NCI-H1694 treated with DMSO at 0.1 percent for 48 hours (cell line): ENCODE measurements at places on chromosomes 1 and 21.

GRCh38 chr1:110466646-110467280, 15.8 kb downstream of the PROK1 start:
- DNase-seq, result peak; percentile 48

DNA sequence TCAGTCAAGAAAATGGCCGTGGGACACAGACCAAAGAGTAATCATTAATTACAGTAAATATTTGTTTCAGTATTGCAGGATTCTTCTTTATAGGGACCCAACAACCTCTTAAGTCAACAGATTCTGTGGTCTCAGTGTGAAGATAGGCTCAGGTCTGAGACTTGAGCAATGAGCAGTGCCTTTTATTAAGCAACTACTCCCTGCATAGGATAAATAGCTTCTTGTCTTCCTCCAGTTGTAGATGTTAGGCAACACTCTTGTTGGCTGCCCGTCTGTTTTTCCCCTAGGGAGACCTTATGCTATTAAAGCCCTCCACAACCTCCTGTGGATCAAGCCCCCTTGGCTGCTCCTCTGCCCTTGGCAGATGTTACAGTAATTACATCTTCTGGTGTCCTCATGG, 1.8 kb upstream of the OMA1 start:
- DNase-seq, result no peak

DNA sequence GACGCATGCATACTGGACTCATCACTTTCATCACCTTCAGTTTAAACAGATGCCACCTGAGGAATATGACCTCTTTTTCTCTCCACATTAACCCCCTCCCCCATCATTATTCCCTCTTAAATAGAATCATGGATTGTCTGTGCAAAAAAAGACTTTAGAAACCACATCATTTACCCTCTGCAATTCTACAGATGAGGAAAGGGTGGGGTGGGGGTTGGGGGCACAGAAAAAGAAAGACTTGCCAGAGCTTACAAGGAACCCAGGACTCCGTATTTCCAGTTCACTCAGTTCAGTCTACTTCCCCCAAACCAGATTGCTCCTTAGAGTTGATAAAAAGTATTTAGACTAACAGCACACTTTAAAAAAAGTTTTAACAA, 26.2 kb upstream of the NFIA start:
- no peak for DNase-seq

DNA sequence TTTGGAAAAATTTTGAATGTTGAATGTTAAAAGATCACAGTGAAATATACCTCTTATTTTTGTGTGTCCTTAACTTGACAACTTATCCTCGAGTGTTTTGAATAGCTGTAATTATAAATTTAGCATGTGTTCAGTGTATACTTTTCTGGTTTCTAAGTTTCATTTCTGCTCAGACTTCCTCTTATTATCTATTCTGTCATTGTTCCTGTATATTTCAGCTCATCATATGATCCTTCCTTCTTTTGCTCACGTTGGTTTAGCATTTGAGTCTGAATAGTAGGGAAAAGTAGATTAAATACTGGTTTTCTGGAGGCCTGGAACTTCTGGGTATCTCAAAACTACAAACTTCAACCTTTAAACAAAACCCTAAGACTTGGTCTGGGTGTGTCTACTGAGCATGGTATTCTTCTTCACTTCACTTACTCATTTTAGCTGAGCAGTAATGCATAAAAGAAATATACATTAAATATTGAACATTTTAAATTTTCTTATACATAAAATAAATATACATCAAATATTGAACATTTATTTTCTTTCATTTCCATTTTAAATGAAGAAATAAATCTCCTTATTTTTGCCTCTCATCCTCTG, 3.3 kb upstream of the ATP6V1G3 start:
- no peak for DNase-seq

- no peak for DNase-seq
Observed at GRCh38 chr21:45444385-45444784, 39.4 kb downstream of the COL18A1 start.

GRCh38 chr1:221487781-221488524, 253.9 kb downstream of the DUSP10 start:
- no peak for DNase-seq

GRCh38 chr1:117535821-117536220, 70.0 kb upstream of the TENT5C start:
- DNase-seq, result no peak

DNA sequence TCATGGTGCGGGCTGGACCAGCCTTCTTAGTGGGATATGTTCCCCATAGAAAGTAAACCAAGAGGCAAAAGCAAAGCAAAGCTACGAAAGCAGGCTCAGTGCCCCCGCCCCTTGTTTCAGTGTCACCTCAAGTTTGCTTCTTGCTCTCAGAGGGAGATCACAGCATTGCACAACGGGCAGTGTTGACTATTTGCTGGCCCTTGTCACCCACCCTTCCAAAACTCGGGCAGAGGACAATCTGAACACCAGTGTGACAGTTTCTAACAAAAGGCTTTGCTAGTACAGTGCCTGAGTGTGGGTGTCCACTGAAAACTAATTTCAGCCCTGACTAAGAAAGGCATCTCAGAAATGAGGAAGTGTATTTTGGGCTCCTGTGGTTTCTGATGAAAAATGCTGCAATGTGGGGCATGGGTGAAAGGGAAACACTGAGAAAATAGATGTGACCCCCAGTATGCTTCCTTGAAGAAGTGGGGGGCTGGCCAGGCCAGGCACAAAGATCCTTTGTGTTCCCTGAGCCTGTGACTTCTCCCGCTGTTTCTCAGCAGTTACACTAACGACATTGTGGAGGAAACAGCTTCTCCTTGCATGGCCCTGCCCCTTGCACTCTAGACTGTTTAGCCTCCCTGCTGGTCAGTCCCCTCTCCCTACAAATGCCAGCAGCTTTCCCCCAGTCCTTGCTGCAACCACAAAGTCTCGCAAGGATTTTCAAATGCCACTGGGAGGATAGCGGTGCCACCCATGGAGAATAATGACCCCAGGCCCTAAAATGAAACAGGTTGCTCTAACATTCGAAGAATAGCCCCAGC, 33.3 kb upstream of the KCNE1 start:
- no peak for DNase-seq

- DNase-seq, result no peak
Observed at GRCh38 chr1:206702260-206702659, 17.6 kb downstream of the MAPKAPK2 start.

DNA sequence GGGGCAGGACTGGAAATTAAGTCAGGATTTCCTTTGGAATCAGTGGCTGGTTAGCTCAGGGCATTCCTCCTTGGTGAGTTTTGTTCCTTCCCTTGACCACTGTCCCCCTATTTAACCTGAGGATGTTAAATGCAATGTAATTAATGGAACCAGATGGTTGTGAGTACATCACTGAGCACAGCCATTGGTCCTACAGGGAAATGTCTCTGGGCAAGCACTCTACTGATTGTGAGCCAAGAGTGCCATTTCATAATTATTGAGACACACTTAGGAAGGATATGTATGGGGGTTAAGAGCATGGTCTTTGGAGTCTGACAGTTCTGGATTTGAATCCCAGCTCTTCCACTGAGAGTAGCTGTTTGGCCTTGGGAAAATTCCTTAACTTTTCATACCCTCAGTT, 74.4 kb downstream of the SPAG17 start:
- DNase-seq, result no peak

DNA sequence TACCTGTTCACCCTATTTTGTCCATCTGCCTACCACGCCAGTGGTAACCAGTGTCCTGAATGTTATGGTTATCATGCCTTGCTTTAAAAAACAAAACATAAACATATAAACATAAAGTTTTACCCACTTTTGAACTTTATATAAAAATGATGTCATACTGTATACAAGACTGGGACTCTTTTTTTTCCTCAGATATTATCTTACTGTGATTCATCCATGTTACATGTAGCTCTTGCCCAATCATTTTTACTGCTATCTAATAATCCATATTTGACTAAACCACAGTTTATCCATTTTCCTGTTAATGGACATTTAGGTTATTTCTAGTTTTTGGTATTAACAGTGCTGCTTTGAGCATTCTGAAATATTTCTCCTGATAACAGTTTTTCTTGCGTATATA, 78.8 kb downstream of the GPR161 start:
- DNase-seq, result no peak

- no peak for DNase-seq
Observed at GRCh38 chr21:41360072-41360821, 1.6 kb upstream of the MX2 start.

DNA sequence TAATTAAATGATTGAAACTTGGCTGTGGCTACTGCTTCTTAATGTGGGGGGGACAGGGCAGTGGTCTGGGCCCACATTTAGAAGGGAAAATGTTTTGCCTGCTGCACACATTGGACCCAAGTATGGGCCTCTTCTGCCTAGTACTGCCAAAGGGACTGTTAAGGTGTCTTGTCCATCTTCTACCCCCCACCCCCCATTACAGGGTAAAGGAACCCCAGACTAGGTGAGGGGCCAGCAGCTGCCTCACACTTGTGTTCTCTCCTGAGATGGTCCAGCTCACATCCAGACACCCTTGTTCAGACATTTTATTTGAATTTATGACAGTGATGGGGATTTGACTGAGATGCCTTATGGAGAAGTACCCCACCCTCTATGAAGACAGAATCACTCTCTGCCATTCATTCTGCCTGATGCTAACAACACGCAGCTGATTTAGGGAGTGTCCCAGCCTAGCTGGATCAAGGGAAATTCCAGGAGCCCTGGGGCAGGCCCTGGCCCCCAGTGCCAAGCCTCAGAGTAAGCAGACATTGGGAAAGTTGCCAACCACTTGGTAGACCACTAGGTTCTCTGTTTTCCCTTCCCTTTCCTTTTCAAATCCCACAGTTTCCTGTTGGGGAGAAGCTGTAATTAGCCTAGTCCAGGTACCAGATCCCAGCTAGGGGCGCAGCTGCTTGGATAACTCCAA, 42.1 kb downstream of the YARS1 start:
- DNase-seq, result no peak

DNA sequence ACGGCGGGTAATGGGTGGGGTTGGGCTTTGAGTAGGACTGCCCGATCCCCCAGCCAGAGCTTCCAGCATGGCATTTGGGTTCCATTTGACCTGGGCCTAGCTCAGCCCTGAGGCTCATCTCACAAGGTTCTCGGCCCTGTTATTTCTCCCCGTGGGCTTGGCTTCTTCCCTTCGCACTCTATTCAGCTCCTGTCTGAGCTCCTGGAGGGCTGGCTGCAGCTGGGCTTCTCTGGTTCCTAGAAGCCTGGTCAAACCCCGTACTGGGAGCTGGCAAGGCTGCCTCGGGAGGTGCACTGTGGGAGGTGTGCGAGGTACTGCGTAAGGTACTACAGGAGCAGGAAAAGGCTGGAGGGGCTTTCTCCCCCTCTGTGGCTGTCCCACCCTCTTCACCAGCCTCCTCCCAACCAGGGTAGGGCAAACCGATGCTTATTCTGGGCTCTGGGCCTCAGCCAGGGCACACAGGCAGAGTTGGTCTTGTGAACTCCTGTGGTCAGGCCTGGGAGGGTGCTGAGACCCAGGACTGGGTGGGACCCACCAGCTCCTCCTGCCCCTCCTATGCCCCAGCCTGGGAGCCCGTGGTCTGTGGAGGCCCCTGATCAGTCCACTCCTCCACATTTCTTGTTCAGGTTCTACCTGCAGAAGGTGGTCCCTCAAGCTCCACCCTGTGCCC, 814 bp downstream of the A3GALT2 start:
- no peak for DNase-seq

GRCh38 chr1:211742889-211743529, 67.6 kb upstream of the NEK2 start:
- no peak for DNase-seq

GRCh38 chr1:115969509-115969908, 6.8 kb upstream of the SLC22A15 start:
- DNase-seq, result no peak

GRCh38 chr1:81179242-81179641, 621.5 kb upstream of the ADGRL2 start:
- DNase-seq, result no peak

DNA sequence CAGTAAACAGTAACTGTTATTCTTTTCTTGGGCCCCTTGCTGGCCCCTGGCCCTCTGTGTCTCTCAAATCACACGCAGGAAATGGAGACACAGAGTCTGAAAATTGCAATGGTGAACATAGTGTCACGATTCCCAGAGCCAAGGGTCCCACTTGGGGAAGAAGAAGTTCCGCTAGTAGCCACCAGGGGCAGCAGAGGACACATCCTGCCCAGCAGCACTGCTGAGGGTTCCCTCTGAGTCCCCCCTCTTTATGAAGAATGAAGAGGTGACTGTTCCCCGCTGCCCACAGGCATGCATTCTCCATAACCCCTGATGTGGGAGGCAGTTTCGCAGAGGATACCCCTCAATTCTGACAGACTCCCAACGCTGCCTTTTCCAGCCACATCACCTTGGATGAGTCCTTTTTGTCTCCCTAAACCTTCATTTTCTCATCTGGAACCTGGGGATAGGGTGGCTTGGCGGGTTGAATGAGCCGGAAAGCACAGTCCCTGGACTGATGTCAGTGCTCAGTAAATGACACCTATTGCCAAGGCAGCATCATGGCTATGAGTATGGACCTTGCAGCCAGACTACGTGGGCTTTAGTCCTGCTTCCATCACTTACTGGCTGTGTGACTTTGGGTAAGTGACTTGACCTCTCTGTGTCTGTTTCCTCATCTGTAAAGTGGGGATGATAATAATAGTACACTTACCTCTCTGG, 238.0 kb upstream of the TMEM51 start:
- peak; percentile 32 for DNase-seq

- DNase-seq, result no peak
Observed at GRCh38 chr1:248790456-248790855, 34.9 kb upstream of the LYPD8 start.

- no peak for DNase-seq
Observed at GRCh38 chr1:93595266-93595665, 86.4 kb downstream of the BCAR3 start.

DNA sequence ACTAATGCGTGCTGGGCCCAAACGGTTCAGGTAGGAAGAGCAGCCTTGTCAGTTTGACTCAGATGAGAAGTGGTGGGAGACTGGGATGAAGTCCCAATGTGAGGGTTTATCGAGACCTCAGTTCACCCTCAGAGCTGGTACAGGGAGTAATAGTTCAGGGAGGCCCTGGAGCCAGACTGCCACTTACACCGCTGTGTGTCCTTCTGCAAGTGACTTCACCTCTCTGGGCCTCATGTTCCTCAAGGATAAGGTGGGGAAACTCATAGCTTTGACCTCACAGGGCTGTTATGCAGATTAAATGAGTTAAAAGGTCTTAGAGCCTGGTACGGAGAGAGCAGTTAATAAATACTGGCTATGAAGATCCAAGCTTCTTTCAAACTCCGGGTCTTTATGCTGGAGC, 219.9 kb downstream of the TRABD2B start:
- no peak for DNase-seq

DNA sequence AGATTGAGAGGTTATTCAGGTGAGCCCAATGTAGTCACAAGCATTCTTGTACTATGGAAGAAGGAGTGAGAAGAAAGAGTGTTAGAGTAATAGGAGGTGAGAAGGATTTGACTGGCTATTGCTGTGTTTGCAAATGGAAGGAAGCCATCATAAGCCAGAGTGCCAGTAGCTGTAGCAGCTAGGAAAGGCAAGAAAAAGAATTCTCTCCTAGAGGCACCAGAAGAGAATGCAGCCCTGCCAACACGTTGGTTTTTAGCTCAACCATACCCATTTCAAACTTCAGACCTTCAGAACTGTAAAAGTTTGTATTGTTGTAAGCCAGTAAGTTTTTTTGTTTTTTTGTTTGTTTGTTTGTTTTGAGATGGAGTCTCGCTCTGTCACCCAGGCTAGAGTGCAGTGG, 8.9 kb upstream of the IL12RB2 start:
- DNase-seq, result no peak
